ENCODE measurements at places on chromosomes 3 and 15.
A peak's percentile ranks its signal among the peaks of the same experiment; 100 is the strongest.

GRCh38 chr3:52809662-52810377, 15.2 kb downstream of the ITIH3 start:
- no peak for DNase-seq

GRCh38 chr3:189103208-189103607, 68.6 kb upstream of the TPRG1 start:
- DNase-seq = no peak

- no peak for DNase-seq
These were observed 6.7 kb upstream of the CSK start for GRCh38 chr15:74775132-74775562.

GRCh38 chr3:15804553-15805095, 6.8 kb upstream of the ANKRD28 start:
- no peak for DNase-seq

- DNase-seq = no peak
These were observed 22.7 kb downstream of the HEG1 start for GRCh38 chr3:125033135-125033534.

DNA sequence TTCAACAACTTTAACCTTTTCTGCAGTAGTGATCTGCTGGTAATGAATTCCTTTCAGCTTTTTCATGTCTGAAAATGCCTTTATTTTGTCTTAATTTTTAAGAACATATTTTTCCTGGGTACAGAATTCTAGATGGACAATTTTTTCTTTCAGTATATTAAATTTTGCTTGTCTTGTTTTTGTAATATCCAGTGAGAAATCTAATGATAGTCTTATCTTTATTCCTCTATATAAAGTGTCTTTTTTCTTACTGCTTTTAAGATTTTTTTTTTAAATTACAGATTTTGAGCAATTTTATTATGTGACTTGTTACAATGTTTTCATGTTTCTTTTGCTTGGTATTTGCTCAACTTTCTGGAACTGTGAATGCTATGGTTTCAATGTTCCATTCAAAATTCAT, 38.1 kb downstream of the TCF12 start:
- no peak for DNase-seq

- no peak for DNase-seq
These were observed 67.6 kb downstream of the HES1 start for GRCh38 chr3:194203482-194204041.

DNA sequence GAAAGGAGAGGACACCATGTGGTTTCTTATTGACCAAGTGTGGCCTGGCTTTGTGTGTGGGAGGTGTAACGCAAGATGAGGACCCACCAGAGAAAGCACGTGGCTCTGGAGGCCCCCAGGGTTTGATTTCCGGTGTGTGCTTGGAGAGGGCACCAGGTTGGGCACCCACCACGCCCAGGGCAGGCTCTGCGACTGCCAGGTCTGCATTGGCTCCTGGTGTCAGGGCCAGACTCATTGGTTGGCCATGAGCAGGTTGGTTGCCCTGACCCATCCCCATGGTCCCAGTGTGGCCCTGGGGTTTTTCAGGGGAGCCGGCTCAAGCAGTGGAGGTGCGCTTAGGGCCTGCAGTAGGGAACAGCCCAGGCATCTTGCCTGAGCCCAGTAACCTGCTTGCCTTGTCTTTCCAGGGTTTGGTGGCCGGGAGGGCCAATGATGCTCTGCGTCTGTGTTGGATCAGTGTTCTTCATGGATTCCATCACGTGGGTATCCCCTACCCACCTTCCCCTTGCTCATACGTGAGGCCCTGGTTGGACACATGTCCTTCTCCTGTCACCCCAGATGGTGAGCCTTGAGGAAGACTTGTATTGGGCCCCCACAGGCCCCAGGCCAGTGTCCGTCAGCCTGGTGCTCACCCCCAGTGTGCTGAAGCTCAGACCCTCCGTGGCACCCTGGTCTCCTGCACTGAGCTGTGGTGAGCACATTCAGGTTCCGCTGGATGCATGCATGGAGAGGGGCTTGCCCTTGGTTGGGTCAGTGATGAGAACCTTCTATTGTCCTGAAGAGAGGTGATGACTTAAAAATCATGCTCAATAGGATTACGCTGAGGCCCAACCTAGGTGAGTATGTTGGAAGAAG, 193.9 kb downstream of the UBE3A start:
- no peak for DNase-seq

GRCh38 chr3:166013073-166013679, 176.0 kb upstream of the BCHE start:
- DNase-seq = peak; percentile 4

DNA sequence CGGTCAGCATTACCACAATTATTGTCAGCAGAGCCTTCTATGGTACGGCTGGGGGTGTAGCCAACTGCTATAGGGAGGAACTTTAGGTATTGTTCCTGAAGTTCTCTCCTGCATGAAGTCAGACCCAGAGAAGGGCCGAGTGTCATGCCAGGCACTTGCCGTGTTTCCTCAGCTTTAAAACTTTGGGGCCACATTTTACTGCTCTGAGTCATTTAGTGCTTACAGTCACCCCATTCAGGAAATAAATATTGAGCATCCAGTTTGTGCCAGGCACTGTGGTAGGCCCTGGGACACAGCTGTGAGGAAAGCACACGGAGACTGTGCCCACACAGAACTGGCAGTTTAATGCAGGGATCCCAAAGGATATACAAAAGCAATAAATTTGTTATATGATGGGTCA, 54.5 kb upstream of the APEH start:
- DNase-seq = no peak

- peak; percentile 41 for DNase-seq
These were observed 110.8 kb downstream of the TBC1D2B start for GRCh38 chr15:77966540-77967234.

GRCh38 chr3:132753946-132754345, 31.7 kb upstream of the NPHP3 start:
- DNase-seq = no peak

DNA sequence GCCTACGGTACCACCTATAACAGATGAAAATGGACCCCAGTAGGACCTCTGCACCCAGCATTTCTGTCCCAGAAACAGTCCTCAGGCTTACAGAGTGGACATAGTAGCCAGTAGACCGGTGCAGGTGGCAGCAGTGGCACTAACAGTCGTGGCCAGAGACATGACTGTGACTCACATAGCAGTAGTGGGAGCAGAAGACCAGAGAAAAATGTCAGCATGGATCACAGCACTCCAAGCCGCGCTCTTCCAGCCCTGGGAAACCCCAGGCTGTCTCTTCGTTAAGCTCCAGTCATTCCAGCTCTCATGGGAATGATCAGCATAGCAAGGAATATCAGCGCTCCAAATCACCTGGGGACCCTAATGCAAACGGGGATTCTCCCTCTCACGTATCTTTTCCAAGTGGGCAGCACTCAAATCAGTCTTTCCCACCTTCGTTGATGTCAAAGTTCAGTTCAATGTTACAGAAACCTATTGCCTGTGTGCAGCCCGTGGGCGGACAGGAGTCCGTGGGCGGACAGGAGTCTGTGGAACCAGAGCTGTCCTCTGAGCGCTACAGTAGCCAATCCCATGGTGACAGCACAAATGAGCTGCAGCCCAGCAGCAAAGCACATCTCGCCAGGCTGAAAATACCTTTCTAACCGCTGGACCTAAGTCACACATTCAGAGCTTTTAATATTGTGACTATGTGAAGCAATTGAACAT, 10.5 kb downstream of the BFSP2 start:
- DNase-seq = no peak

GRCh38 chr3:9206287-9206686, 43.2 kb downstream of the SRGAP3 start:
- no peak for DNase-seq

GRCh38 chr15:100235030-100235617, 106.7 kb downstream of the ADAMTS17 start:
- DNase-seq = no peak

DNA sequence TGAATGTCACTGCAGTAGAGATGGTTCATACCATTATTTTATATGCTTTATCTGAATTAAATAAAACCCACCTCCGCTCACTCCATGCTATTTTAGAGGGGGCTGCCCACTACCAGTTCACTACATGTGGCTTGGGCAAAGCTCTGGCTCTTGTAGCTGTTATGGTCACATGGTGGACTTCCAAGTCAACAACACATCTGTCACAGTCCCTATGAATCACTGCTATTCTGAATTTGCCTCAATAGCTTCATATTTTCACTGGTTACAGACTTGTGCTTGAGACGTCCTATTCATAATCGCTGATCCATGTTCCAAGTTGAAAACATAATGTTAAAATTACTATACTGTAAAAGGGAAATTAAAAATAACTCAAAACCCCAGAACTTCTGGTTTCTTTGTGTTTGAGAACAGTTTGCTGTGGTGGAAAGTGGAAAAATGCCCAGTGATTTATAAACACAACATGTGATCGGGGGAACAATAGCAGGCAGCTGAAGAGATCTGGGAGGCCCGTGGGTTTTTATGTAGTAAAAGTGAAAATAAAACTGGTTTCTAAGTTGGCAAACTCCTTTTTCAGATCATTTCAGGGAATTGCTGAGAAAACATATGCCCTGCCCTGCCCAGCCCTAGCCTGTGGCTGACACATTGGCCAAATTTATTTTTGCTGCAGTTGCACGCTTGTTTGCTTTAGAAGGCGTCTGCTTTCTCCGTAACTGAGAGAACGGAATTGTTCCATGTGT, 128.8 kb upstream of the PRR23C start:
- DNase-seq = peak; percentile 70

DNA sequence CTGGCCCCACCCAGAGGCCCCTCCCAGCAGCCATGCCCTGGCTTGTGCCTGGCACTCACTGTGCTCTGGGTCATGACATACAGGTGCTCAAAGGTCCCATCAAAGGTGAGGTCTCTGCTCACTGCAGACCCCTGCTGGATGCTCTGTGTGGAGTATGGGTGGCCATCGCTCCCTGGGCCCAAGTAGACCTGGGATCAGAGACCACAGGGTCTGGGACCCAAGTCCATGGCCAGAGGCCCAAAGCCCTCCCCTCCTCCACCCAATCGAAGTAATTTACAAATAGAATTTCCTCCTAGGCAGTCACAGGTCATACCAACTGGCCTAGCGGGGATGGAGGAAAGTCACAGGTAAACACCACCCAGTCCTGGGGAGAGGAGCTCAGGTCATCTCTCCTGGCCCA, 7.6 kb downstream of the PLXNB1 start:
- DNase-seq = no peak

GRCh38 chr15:79981831-79982455, 10.9 kb upstream of the BCL2A1 start:
- DNase-seq = no peak

DNA sequence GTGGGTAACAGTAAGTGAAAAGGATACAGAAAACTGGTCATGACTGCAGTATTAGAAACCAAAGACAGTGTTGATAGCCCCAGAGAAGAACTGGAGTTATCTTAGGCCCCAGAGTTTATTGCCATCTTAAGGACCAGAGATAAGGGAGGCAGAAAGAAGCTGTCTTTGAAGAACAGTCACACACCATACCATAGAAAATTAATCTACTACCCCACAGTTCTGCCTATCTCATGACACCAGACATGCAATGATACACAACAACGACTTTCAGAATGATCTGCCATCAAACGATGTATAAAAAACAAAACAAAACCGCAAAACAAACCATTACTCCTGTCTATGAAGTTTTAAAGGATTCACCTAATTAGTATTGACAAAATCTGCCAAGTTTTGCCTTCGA, 9.6 kb downstream of the CPOX start:
- DNase-seq = no peak

Data from foreskin fibroblast (primary cell).